ENCODE measurements at places on chromosomes 1 and 21. TPM values are rescaled to one million over a fixed set of nuclear protein-coding genes. Genes with fewer than 3 reads are reported as not detected.

S100A13 gene
- 5.1 TPM for total RNA-seq

LRRC53 gene
- not detected for total RNA-seq

TMEM125 gene
- not detected for total RNA-seq

PAPPA2 gene
- total RNA-seq, result 0.10 TPM

KDF1 gene
- total RNA-seq, result not detected

GRCh38 chr1:235511470-235512240 lies 7.4 kb upstream of the B3GALNT2 start:
- no peaks in the 10 kb centered on the region for H3K36me3 ChIP-seq
- no peak for DNase-seq
- H3K4me3 ChIP-seq, result no peak overlapping the region
- no peak overlapping the region for H3K27ac ChIP-seq
- peaks cover 8% of the 10 kb centered on the region for H3K4me1 ChIP-seq

DNA sequence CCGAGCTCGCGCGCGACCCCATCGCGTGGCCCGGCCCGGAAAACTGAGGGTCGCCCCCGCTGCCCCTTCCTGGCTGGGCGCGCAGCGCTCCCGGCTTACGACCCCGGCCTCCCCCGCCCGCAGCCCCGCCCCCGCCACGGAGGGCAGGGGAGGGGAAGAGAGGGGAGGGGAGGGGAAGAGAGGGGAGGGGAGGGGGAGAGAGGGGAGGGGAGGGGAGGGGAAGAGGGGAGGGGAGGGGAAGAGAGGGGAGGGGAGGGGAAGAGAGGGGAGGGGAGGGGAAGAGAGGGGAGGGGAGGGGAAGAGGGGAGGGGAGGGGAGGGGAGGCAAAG lies 6.7 kb upstream of the ANKRD65 start:
- no peak for DNase-seq
- no peaks in the 10 kb centered on the region for H3K4me1 ChIP-seq
- no peaks in the 10 kb centered on the region for H3K36me3 ChIP-seq
- H3K27me3 ChIP-seq, result peaks cover 24% of the 10 kb centered on the region
- H3K27ac ChIP-seq, result no peak overlapping the region

GRCh38 chr21:39251326-39251725 lies 62.1 kb downstream of the BRWD1 start:
- H3K4me3 ChIP-seq, result no peak overlapping the region
- DNase-seq, result no peak
- H3K27ac ChIP-seq, result no peak overlapping the region
- H3K4me1 ChIP-seq, result no peaks in the 10 kb centered on the region

DNA sequence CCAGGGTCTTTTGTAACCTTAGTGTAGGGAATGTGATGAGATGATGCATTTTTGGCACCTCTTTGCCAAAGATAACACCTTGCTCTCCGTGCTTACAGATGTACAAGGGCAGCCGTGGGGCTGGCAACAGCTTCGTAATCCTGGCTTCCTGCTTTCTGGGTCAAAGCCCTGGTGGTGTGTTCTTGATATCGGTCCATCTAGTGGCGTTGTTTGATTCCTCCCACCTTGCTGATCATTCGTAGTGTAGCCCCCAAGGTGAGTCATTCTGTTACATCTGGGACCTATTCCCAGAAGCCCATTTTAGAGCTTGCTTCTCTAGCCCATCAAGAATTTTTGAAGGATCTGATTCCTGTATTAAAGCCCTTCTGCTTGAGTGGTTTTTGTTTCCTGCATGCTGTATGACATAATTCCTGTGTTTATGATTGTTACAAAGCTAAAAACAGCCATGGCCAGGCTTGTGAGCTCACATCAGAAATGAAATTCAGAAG lies 7.0 kb upstream of the CCT8 start:
- no peak for DNase-seq
- peaks cover 2% of the 10 kb centered on the region for H3K27me3 ChIP-seq
- peaks cover 41% of the 10 kb centered on the region for H3K4me1 ChIP-seq
- peak overlapping the region; percentile 65 for H3K27ac ChIP-seq

- H3K4me3 ChIP-seq, result no peak overlapping the region
- H3K27ac ChIP-seq, result no peak overlapping the region
- peaks cover 28% of the 10 kb centered on the region for H3K36me3 ChIP-seq
- H3K4me1 ChIP-seq, result no peaks in the 10 kb centered on the region
- DNase-seq, result no peak
Measured at GRCh38 chr1:77562596-77563150, 119.8 kb downstream of the ZZZ3 start.

- no peak overlapping the region for H3K4me3 ChIP-seq
- H3K27ac ChIP-seq, result no peak overlapping the region
- no peaks in the 10 kb centered on the region for H3K36me3 ChIP-seq
- no peaks in the 10 kb centered on the region for H3K4me1 ChIP-seq
Measured at GRCh38 chr1:17912491-17912890, 157.4 kb downstream of the ACTL8 start.

DNA sequence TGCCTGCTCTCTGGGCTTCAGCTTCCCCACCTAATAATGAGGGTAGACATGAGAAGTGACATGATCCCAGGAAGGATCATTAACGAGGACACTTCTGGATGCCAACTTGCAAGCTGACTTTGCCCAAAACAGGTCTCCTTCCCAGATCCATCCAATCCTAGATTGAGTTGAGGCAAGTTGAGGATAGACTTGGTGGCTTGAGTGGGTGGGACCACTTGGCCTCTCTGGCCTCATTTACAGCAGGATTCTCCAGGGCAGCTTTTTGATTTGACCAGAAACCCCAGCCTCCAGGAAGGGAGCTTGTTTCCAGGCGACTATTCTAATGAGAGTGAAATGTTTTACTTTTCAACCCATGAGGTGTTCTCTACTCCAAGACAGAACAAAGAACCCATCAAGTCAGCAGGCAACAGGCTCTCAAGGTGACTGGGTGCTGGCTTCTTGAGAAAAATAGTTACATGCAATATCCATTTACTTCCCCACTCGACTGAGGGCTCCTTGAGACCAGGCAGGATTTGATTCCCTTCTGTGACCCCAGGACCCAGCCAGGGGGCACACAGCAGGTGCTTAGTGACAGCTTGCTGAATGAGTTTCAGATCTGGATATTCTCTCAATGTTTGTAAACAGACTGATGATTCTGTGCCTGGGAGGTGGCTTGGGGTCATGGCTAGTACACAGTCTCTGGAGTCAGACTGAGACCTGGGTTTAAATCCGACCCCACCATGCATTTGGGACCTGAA lies 128.2 kb downstream of the DMRTB1 start:
- H3K4me1 ChIP-seq, result peaks cover 11% of the 10 kb centered on the region
- H3K4me3 ChIP-seq, result no peak overlapping the region
- H3K27me3 ChIP-seq, result peaks cover 12% of the 10 kb centered on the region
- no peaks in the 10 kb centered on the region for H3K36me3 ChIP-seq

DNA sequence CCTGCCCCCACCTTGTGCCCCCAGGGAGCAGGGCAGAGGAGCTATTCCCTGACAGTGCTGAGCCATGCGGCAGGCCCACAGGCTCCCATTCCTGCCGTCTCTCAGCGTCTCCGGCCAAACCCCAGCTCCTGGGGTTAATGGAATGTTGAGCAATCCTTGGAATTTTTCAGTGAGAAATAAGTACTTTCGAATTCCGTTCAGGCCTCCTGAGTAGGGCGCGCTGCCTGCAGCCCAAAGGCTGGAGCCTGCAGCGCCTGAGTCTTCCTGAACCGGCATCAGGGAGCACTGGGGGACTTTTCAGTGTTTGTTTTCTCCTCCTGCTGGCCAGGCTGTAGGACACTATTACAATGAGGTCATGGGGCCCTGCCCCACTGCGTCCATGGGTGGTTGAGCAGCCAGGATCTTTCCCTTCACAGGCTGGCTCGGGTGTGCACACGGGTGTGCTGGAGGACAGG lies 33.3 kb upstream of the CSF1 start:
- H3K36me3 ChIP-seq, result no peaks in the 10 kb centered on the region
- DNase-seq, result no peak
- peaks cover 10% of the 10 kb centered on the region for H3K27me3 ChIP-seq

- no peaks in the 10 kb centered on the region for H3K36me3 ChIP-seq
- H3K27ac ChIP-seq, result no peak overlapping the region
- peaks cover 13% of the 10 kb centered on the region for H3K27me3 ChIP-seq
- no peaks in the 10 kb centered on the region for H3K4me1 ChIP-seq
Measured at GRCh38 chr1:26909951-26910342, 3.8 kb downstream of the NR0B2 start.

DNA sequence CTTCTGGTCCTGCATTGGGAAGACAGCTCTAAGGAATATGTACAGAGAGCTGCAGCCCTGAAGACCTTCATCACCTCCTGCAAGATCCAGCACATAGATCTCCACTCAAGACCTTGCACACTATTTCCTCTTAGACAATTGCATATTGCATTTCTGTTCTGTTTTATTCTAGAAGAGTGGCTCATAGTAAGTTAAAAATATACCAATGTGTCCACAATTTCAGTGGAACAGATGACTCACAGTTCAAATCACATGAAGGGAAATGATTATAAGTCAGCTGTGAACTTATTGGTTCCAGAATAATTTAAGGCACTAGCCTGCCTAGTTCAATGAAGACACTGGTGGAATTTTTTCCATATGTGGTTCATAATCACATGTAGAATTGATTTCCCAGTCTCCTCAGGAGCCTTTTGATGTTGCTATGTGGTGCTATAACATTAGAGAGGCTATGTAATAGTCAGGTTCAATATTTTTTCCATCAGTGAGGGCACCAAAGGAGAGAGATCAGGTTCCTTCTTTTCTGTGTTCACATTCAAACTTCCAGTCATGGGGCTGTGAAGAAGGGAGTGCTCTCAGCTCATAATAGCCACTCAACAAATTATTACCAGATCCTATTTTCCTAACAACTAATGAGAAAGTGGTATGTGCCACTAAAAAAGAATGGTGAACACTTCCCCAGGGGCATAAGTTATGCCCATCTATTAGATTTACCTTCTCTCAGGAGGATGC lies 9.8 kb upstream of the AK5 start:
- no peak overlapping the region for H3K4me3 ChIP-seq
- H3K36me3 ChIP-seq, result no peaks in the 10 kb centered on the region
- no peaks in the 10 kb centered on the region for H3K27me3 ChIP-seq
- H3K27ac ChIP-seq, result no peak overlapping the region
- no peak for DNase-seq

DNA sequence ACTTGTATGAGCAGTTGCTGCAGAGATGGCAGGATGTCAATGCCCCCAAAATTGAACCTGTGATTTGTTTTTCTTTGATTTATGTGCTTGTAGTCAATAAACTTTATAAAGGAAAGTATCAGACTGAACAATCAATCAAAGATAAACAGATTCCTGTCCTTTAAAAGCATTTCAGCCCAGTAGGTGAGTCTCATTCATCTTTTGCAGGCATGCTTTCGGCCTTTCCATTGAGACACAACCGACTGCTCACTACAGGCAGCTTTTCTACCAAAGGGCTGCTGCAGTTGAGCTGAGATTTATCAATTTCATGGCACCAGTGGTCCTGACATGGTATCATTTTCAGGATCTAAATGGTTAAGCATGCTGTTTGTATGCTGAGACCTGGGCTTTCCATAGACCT lies 513.6 kb upstream of the PTBP2 start:
- no peaks in the 10 kb centered on the region for H3K36me3 ChIP-seq
- H3K27me3 ChIP-seq, result peaks cover 2% of the 10 kb centered on the region
- H3K4me3 ChIP-seq, result no peak overlapping the region
- no peak for DNase-seq
- H3K4me1 ChIP-seq, result no peaks in the 10 kb centered on the region
- no peak overlapping the region for H3K27ac ChIP-seq

GRCh38 chr1:53685272-53686051 lies 53.5 kb downstream of the GLIS1 start:
- no peaks in the 10 kb centered on the region for H3K4me1 ChIP-seq
- H3K27me3 ChIP-seq, result peaks cover 6% of the 10 kb centered on the region
- H3K36me3 ChIP-seq, result no peaks in the 10 kb centered on the region
- no peak overlapping the region for H3K4me3 ChIP-seq
- no peak overlapping the region for H3K27ac ChIP-seq

DNA sequence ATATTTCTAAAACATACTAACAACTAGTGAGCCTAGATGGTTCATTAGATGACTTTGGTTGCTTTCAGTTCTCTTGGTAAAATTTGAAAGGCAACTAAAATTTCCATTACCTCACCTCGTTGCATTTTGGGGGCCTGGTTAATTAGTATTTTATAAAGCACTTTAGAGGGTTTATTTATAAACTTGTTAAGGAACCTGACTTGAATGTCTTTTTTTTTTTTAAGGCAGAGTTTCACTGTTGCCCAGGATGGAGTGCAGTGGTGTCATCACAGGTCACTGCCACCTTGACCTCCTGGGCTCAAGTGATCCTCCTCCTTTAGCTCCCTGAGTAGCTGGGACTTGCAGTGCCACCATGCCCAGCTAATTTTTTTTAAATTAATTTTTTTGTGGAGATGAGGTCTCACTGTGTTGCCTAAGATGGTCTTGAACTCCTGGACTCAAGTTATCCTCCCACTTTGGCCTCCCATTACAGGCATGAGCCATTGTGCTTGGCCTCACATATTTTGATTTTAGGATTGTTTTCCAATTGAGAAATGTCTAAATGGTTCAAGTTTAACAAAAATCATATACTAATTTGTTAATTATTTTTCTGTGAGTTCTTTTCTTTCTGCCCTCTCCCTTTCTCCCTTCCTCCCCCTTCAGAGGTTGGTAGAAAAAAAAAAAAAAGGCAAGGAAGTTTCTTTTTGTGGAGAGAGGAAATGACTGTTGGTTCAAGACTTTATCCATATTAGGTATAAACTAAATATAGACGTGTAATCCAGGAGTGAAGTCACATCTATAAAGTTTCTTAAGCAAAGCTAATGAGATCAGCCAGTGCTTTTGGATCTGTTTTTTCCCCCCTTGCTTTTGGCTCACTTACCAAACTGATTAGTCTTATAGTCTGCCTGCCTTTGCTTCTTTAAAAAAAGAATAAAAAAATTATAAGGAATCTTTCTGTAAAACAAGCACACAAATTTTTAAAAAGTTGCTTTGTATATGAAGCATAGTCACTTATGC lies 24.7 kb downstream of the CLIC4 start:
- peaks cover 2% of the 10 kb centered on the region for H3K27me3 ChIP-seq
- no peak overlapping the region for H3K27ac ChIP-seq
- no peak for DNase-seq

DNA sequence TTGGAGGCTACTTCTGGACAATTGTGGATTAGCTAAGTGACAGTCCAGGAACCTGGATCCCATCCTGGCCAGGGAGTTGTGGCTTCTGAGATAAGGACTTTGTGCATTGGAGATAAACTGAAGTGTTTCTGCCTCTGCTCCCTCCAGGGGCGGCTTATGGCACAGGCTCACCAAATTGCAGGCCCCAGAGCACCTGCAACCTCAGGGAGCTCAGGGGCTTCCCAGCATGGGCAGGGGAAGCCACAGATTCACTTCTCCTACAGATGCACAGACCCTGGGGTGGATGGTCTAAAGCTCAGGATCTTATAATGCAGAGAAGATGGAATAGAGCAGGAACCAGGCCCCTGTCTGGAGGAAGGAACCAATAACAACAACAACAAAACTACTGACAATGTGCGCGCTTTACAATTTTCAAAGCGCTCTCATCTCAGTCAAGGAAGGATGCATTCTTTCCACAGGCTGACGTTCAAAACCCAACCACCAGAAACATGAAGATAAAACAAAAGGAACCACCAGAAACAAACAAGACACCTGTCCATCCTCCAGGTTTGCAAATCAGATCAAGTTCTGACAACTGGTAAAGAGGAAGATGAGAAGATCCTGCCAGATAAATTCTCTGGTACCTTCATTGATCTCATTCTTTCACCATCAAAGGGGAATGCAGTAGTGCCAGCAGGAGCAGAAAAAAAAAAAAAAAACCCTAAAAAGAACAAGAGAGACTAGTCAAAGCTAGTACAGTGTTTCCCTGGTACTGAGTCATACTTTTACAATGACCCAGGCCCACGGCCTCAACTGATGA lies 121.0 kb upstream of the IRF2BP2 start:
- DNase-seq, result peak; percentile 49
- H3K27me3 ChIP-seq, result no peaks in the 10 kb centered on the region
- H3K4me3 ChIP-seq, result peak overlapping the region; percentile 55
- peaks cover 75% of the 10 kb centered on the region for H3K4me1 ChIP-seq

- peaks cover 1% of the 10 kb centered on the region for H3K27me3 ChIP-seq
- no peaks in the 10 kb centered on the region for H3K36me3 ChIP-seq
- peaks cover 15% of the 10 kb centered on the region for H3K4me1 ChIP-seq
- H3K4me3 ChIP-seq, result no peak overlapping the region
Measured at GRCh38 chr1:88655685-88656299, 28.3 kb upstream of the PKN2 start.

Measured in activated T-helper 1 cell treated with anti-CD3 and anti-CD28 coated beads, Interleukin-12 subunit alpha, Interleukin-12 subunit beta, Interleukin-2, Interleukin-4 antibody, amounts not matched to agents 30 ng/mL and 10 ng/mL and 1 ng/mL, durations not matched to agents 14 hours and 24 hours and 36 hours (primary cell).